ENCODE measurements at places on chromosomes 3 and 15.

DNA sequence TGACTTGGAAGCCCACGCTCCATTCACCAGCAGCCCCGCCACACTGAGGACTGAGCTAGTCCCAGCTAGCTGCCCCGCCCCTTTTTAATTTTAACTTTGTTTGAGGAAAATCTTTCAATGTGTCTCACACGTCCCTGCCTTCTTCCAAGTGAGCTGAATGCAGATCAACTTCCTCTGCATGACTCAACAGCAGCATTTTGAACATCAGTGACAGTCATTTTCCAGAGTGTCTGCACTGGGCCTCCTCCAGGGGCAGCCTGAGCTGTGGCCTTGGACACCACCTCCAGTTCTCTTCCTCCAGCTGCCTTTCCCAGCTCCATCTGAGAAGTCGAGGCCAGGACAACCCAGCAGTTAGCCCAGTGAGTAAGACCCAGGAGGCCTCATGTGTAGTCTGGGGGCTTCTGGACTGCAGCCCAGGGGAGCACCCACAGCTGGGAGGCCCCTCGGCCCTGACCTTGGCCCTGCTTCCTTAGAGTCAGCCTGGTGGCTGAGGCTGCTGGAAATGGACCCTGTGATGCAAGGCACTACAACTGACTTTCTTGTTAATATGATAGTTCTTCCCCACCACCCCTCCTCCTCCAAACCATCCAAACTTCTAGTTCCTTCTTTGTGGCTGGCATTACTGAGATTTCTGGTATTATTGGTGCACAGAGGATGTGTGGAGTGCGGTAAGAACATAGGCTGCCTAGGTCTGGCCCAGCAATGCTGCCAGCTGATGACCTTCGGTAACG, 21.4 kb upstream of the ESYT3 start:
- DNase-seq, result no peak

GRCh38 chr15:40943764-40944365, 9.4 kb upstream of the CHAC1 start:
- no peak for DNase-seq

GRCh38 chr15:64836023-64836536, 5.6 kb upstream of the PLEKHO2 start:
- DNase-seq, result no peak

GRCh38 chr3:159239059-159239458, 437.2 kb downstream of the MFSD1 start:
- DNase-seq, result no peak

GRCh38 chr3:10565814-10566213, 60.4 kb upstream of the ATP2B2 start:
- no peak for DNase-seq

- no peak for DNase-seq
These were observed 495.6 kb downstream of the LPP start for GRCh38 chr3:188649521-188649920.

All from GF-D8 (cell line).